Stomach (tissue), 19 donors: ENCODE measurements at places on chromosomes 3 and 15.
A peak's percentile ranks its signal among the peaks of the same experiment; 100 is the strongest.

DNA sequence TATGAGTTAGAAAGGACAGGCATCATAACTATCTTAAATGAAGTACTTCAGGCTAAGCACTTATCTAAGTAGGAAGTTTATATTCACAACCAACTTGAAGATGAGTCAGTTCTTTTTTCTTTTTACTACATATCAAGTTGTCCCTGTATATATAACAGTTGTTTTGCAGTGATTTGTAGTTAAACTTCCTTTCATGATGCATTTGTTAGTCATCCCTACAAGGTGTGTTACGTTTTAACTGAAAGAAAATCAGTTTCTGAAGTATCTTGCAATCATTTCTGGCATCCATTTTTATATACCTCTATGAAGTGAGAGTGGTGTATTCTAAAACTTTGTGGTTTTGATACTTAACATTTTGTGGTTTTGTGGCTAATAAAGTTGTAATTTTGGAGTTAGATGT lies 46.1 kb downstream of the ZFAND6 start:
- DNase-seq = no peak
- peaks cover 34% of the 10 kb centered on the region for H3K4me1 ChIP-seq
- H3K4me3 ChIP-seq = no peak overlapping the region
- H3K27ac ChIP-seq = peak overlapping the region; percentile 4

- H3K4me1 ChIP-seq = peaks cover 31% of the 10 kb centered on the region
- H3K36me3 ChIP-seq = no peaks in the 10 kb centered on the region
- no peak overlapping the region for H3K27ac ChIP-seq
- H3K27me3 ChIP-seq = no peaks in the 10 kb centered on the region
These were observed 5.5 kb upstream of the LEKR1 start for GRCh38 chr3:156820692-156821080.

DNA sequence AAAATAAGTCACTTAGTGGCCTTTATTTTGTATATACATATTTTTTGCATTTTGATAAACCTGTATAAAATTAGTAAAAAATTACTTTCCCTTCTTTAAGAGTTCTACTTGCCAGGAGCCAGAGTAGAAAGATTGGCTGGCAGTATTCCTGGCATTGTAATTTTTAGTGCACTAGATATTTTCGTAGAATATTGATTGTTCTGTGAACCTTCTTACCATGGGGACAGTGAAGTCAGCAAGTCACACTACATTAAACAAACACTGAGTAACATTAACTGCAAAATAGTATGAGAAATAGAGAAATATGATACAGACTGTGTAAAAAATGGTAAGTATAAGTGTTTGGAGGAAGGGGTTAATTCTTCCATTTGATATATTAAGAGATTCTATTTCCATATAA lies 26.0 kb downstream of the TCF12 start:
- no peak for DNase-seq
- H3K4me3 ChIP-seq = no peak overlapping the region
- H3K36me3 ChIP-seq = no peaks in the 10 kb centered on the region
- no peak overlapping the region for H3K27ac ChIP-seq

DNA sequence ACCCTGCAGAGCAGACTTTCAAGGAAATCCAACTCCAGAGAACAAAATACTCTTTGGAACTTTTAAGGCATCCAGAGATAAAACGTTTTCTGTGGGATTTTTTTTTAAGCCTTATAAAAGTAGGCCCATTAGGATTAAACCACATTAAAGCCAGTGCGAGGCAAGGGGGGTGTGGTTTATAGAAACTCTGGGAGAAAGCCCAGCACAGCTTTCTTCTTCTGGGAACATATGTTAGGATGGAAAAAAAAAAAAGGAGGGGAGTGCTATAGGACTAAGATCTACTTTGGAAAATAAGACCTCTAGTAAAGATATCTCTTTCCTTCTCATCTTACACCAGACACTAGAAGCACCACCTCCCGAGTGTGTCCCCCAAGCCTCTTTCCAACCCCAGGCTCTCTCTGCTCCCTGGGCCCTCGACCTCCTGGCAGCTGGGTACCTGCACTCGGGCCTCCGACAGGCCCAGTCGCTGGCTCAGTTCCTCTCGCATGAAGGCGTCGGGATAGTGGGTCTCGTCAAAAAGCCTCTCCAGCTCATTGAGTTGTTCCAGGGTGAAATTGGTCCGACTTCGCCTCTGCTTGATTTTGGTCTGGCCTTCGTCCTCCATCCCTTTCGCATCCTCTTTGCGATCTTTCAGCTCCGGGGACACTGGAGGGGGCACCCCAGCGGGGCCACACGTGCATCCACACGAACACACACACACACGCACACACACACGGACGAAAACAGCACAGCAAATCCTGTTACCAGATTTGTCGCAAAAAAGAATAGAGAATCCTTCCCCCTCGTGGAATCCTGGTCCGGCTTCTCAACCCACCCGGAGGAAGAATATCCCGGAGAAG lies 3.8 kb downstream of the SHOX2 start:
- H3K36me3 ChIP-seq = no peaks in the 10 kb centered on the region
- peaks cover 46% of the 10 kb centered on the region for H3K27me3 ChIP-seq
- H3K4me3 ChIP-seq = peak overlapping the region; percentile 42
- H3K27ac ChIP-seq = no peak overlapping the region
- no peak for DNase-seq

GRCh38 chr3:123930445-123930844 lies 30.6 kb downstream of the CCDC14 start:
- no peak for DNase-seq
- H3K4me3 ChIP-seq = no peak overlapping the region
- H3K36me3 ChIP-seq = peaks cover 48% of the 10 kb centered on the region
- H3K4me1 ChIP-seq = no peaks in the 10 kb centered on the region

DNA sequence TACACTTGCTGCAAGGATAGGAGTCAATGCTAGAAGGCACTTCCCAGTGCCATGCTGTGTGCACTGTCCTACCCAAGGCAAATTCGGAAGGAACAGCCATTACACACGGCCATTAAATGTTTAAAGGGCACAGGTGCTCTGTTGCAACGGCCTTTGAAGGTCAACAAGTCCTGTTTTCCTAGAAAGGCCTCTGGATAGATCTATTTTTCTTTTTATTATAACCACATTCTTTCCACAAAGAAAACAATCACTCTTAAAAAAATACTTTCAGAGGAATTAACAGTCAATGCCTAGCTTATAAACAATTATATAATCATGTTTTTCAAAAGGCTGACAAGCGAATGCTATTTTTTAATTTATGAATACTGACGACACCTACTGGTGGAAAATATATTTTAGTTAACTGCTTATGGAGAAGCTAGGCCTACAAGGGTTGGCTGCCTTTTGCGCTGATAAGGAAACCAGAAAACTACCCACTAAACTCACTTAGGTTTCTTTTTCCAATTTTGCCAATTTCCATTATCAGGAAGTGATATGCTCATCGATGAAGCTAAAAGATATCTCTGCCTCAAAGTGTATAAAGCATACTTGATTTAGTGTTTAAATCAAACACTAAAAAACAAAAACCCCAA lies 2.4 kb downstream of the ARHGEF3 start:
- H3K4me1 ChIP-seq = peaks cover 78% of the 10 kb centered on the region
- DNase-seq = peak; percentile 86
- no peaks in the 10 kb centered on the region for H3K36me3 ChIP-seq
- H3K4me3 ChIP-seq = peak overlapping the region; percentile 15

DNA sequence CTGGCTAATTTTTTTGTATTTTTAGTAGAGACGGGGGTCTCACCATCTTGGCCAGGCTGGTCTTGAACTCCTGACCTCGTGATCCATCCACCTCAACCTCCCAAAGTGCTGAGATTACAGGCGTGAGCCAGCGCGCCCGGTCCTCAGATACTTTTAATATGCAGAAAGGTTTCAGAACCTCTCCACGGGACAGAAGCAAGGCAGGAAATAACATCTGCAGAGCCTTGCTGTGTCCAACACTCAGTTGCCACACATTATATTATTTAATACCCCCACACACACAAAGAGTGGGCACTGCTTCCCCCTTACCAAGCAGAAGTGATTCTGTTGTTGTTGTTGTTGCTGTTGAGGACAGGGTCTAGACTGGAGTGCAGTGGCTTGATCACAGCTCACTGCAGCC lies 28.0 kb downstream of the OSBPL10 start:
- no peak overlapping the region for H3K27ac ChIP-seq
- DNase-seq = no peak
- no peaks in the 10 kb centered on the region for H3K27me3 ChIP-seq
- no peak overlapping the region for H3K4me3 ChIP-seq
- peaks cover 17% of the 10 kb centered on the region for H3K4me1 ChIP-seq

DNA sequence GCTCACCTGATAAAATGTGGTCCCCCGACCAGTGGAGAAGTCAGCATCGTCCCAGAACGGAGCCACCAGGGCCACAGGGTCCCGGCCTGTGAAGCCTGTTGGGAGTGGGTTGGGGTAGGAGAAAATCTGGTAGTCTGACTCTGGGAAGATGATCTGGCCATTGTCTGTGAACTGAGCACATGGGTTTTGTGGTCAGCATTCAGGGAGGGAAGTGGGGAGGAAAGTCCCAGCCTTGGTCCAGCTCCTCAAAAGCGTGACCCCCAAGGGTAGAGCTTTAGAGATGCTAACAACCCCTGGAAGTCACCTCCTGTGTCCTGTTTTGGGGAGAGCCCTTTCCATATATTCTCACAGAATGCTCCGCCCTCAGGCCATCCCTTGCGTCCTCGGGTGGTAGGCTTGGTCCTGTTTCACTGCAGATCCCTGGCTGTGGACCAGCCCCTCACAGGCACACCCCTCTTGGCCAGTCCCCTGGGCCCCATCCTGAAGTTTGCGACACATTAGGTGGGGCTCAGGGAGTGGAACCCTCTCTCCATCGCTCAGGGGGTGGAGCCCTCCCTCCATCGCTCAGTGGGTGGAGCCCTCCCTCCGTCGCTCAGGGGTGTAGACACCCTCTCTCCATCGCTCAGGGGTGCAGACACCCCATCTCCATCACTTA lies 40.0 kb downstream of the MUC4 start:
- no peaks in the 10 kb centered on the region for H3K27me3 ChIP-seq
- H3K27ac ChIP-seq = no peak overlapping the region
- no peaks in the 10 kb centered on the region for H3K4me1 ChIP-seq
- no peak for DNase-seq
- H3K36me3 ChIP-seq = no peaks in the 10 kb centered on the region

DNA sequence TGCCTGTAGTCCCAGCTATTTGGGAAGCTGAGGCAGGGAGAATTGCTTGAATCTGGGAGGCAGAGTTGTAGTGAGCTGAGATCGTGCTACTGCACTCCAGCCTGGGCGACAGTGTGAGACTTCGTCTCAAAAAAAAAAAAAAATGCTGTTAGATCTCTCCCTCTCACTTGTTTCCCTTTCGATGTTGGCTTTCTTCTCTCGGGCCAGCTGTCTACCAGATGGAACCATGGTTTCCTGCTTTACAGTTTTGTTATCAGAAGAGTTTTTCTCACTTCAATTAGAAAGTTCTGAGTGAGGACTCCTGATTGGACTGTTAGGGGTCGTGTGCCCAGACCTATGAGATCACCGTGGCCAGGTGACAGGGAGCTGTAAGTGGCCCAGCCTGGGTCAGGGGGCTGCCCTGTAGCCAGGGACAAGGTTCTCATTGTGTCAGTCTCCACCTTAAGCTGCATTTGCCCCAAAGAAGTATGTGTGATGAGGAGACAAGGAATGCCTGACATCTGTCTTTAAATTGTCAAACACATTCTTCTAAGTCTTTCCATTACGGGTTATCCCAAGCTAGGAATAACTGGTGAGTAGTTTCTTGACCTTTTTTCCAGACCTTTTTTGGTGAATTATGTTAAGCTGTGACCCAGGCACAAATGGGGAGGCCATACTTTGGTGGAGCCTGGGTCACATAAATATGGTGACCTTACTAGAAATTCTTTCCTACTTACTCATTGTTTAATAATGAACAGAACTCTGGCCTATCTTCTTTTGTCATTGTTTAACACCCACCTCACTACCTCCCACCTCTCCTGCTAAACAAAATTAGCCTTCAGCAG lies 25.2 kb downstream of the SNAPC5 start:
- H3K36me3 ChIP-seq = no peaks in the 10 kb centered on the region
- no peak overlapping the region for H3K27ac ChIP-seq
- no peak for DNase-seq
- H3K27me3 ChIP-seq = no peaks in the 10 kb centered on the region
- no peak overlapping the region for H3K4me3 ChIP-seq
- no peaks in the 10 kb centered on the region for H3K4me1 ChIP-seq

- H3K4me3 ChIP-seq = no peak overlapping the region
- H3K36me3 ChIP-seq = no peaks in the 10 kb centered on the region
- H3K4me1 ChIP-seq = no peaks in the 10 kb centered on the region
These were observed 53.0 kb upstream of the ACTL6A start for GRCh38 chr3:179509701-179510100.

DNA sequence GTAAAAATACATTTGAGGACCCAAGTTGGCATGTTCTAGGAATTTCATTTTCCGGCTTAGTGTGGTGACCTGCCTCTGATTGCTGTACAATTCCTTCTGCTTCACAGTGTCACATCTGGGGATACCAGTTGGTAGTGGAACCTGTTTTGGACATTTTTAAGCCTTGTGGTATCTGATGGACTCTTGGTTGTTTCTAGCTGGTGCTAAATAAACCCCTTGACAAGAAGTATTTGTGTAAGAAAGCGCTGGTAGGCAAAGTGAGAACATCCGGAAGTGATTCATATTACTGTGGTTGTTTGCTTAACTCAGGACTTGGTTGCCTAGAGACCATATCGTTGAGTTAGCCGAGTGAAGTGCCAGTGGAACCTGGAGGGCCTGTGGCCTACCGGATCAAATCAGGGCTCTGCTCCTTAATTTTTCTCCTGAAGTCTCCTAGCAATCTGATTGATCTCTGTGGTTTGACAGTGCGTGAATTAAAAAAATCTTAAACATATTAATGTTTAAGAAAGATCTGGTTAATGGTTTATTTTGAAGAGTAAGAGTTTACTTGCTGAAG lies 12.8 kb downstream of the IQGAP1 start:
- H3K36me3 ChIP-seq = no peaks in the 10 kb centered on the region
- DNase-seq = peak; percentile 96
- H3K27ac ChIP-seq = peak overlapping the region; percentile 91
- no peaks in the 10 kb centered on the region for H3K27me3 ChIP-seq

- no peaks in the 10 kb centered on the region for H3K27me3 ChIP-seq
- H3K4me3 ChIP-seq = no peak overlapping the region
- H3K36me3 ChIP-seq = no peaks in the 10 kb centered on the region
- no peaks in the 10 kb centered on the region for H3K4me1 ChIP-seq
- H3K27ac ChIP-seq = no peak overlapping the region
- no peak for DNase-seq
These were observed 199.5 kb upstream of the TBL1XR1 start for GRCh38 chr3:177396733-177397132.

GRCh38 chr15:88177451-88177850 lies 79.1 kb downstream of the NTRK3 start:
- no peak overlapping the region for H3K27ac ChIP-seq
- no peaks in the 10 kb centered on the region for H3K27me3 ChIP-seq
- H3K4me3 ChIP-seq = no peak overlapping the region
- DNase-seq = no peak
- H3K4me1 ChIP-seq = no peaks in the 10 kb centered on the region
- H3K36me3 ChIP-seq = no peaks in the 10 kb centered on the region

GRCh38 chr3:58084788-58085543 lies 76.7 kb downstream of the FLNB start:
- peaks cover 45% of the 10 kb centered on the region for H3K4me1 ChIP-seq
- H3K4me3 ChIP-seq = no peak overlapping the region
- peak overlapping the region; percentile 59 for H3K27ac ChIP-seq
- H3K27me3 ChIP-seq = no peaks in the 10 kb centered on the region
- no peak for DNase-seq
- peaks cover 3% of the 10 kb centered on the region for H3K36me3 ChIP-seq

GRCh38 chr15:27808182-27808581 lies 290.9 kb downstream of the OCA2 start:
- H3K27me3 ChIP-seq = no peaks in the 10 kb centered on the region
- no peak overlapping the region for H3K27ac ChIP-seq
- no peaks in the 10 kb centered on the region for H3K36me3 ChIP-seq
- no peak for DNase-seq
- H3K4me3 ChIP-seq = no peak overlapping the region

- H3K4me3 ChIP-seq = no peak overlapping the region
- H3K27me3 ChIP-seq = no peaks in the 10 kb centered on the region
- H3K4me1 ChIP-seq = no peaks in the 10 kb centered on the region
These were observed 1033.9 kb downstream of the FHIT start for GRCh38 chr3:60217156-60217911.
